ENCODE measurements at places on chromosomes 12 and 14.
A peak's percentile ranks its signal among the peaks of the same experiment; 100 is the strongest.

DNA sequence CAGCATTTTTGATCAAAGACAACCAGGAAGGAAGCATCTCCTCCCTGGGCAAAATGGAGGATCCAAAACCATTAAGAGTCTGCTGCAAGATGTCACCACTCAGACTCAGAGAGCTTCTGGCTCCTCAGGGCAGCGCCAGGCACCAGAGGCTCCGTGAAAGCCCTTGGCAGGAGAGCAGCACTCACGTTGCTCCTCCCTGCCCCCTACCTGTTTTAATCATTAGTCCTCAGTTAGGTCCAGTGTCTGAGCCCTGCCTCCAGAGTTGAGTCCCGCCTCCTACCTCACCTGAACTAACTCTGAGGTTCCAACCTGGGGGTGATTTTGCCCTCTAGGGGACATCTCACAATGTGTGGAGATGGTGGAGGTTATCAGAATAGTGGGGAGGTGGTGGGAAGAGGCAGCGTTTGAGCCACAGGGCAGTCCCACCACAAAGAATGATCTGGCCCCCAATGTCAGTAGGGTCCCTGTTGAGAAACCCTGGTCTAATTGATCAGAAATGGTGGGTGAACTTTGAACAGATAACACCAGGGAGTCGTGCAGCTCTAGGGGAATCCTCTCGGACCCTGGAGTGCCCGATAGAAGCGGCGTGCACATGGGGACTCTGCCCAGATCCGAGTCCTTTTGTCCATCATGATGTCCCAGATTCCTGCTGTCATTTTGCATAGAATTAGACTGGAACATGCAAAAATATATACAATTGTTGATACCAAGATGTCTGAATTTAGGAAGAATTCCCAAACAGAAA, 156.7 kb upstream of the DIO3 start:
- DNase-seq, result no peak

- DNase-seq, result no peak
These were observed 8.2 kb downstream of the GOLT1B start for GRCh38 chr12:21509768-21510167.

- DNase-seq, result no peak
These were observed 35.2 kb downstream of the SLC8B1 start for GRCh38 chr12:113299619-113300237.

GRCh38 chr14:50089208-50089607, 27.2 kb downstream of the VCPKMT start:
- DNase-seq, result no peak

DNA sequence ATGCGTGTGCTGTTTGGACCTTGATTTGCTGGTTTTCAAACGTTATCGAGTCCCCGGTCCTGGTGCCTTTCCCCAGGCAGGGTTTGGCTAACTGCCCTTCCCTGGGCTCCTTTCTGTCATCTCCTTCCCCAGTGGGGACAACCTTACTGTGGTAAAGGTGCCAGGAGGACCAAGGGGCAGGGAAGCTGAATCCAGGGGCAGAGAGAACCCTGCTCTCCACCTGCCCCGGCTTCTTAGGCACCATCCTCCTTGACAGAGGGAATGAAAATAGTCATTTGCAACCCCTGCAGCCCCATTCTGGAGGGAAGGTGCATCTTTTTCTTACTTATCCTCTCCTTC, 5.0 kb downstream of the CEBPE start:
- no peak for DNase-seq

GRCh38 chr14:99930420-99931274, 134.6 kb upstream of the EVL start:
- no peak for DNase-seq

DNA sequence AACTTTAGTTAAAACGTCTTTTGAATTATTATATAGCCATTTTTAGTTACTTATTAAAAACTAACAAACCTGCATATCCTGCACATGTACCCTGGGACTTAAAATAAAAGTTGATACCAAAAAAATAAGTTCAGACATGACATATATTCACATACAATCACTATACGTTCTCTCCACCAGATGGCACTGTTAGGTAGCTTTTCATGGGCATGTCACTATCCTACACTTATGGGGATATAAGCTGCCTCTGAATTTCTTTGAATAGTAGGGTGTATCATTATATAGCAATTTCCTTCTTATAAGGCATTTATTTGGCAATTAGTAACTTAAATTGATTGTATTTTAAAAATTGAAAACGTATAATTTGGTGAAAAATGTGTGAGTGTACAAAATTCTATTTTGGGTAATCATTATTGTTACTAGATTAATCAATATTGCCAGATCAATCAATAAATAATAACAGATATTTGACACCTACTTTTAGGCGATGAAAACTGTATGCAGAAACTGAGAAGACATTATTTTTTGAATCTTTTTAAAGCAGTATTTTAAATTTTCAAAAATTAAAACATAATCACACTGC, 31.8 kb upstream of the OR10A7 start:
- peak; percentile 66 for DNase-seq

- no peak for DNase-seq
These were observed 91.2 kb downstream of the CEP128 start for GRCh38 chr14:80850197-80850814.

- DNase-seq, result no peak
These were observed 408.9 kb upstream of the FBXO33 start for GRCh38 chr14:39841088-39841487.

DNA sequence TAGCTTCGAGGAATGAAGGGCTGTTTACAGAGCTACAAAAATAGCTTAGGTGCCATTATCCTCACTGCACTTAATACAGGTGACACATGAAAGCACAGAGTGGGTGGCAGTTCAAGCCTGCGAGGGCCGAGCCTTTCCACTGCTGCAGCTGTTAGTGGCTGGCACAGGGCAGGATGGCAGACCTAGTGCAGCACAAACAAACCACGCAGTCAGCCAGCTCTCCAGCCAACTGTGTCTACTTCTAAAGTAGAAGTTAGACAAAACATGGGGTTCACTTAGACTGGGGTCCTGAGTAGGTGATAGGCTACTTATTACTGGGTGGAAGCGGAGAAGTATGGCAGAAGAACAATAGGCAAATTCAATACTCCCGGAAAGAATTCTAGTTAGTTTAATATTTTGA, 95.4 kb downstream of the DUSP16 start:
- no peak for DNase-seq

- no peak for DNase-seq
These were observed 71.1 kb downstream of the EPS8 start for GRCh38 chr12:15717940-15718567.

GRCh38 chr12:49568442-49569162, 660 bp upstream of the MCRS1 start:
- no peak for DNase-seq

GRCh38 chr14:88559852-88560251, 3.0 kb upstream of the ZC3H14 start:
- no peak for DNase-seq

- no peak for DNase-seq
These were observed 5.4 kb downstream of the IFFO1 start for GRCh38 chr12:6550294-6551062.

- DNase-seq, result no peak
These were observed 56.8 kb downstream of the FOXN3 start for GRCh38 chr14:89360277-89360676.

DNA sequence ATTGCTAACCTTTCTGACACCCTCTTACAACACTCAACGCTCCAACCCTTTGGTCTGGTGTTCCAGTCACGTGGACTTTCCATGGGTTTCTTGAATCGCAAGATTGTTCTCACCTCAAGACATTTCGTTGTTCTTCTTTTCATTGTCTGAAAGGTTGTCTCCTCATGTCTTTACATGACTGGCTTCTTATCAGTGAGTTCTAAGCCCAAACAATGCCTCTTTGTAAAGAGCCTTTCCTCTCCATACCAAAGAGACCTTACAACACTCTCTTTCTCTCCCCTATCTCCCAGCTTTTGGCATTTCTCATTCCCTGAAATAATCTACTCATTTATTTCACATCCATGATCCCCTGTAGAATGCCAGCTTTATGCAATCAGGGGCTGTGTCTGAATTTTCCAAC, 1144.8 kb downstream of the AACS start:
- DNase-seq, result no peak

GRCh38 chr14:105471297-105471821, 3.3 kb upstream of the CRIP2 start:
- DNase-seq, result no peak

DNA sequence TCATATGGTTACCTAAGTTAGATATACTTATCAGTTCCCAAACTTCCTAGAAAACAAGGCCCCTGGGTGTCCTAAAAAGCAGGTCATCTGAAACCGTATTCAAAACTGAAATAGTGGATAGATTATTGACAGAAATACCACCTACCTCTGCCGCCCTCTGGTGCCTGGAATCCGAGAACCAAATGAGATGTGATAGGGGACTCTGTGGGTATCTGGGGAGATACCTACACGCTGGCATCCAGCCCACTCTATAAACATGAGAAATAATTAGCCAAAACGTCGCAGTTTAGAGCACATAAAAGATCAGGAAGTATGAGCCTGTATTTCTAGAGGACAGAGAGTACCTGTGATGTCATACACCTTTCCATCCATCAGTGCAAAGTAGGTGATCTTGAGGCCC, 4.4 kb downstream of the ORMDL2 start:
- DNase-seq, result no peak

- DNase-seq, result no peak
These were observed 25.6 kb downstream of the AKAP6 start for GRCh38 chr14:32354716-32355115.

GRCh38 chr14:77243853-77244252, 27.2 kb downstream of the NGB start:
- no peak for DNase-seq

DNA sequence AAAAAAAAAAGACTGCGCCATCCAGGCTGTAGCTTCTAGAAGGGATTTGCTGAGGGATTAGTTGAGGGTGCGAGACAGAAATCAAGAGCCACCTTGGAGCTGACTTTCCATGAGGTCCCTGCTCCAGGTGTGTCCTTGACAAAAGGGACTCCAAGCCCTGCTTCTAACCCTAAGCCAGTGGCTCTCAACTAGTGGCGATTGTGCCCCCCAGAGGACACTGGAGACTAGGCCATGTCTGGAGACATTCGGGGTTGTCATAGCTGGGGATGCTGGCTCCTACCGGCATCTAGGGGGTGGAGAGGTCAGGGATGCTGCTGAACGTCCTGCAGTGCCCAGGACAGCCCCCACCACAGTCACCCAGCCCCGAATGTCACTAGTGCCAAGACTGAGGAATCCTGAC, 40.6 kb downstream of the SPRING1 start:
- DNase-seq, result no peak

DNA sequence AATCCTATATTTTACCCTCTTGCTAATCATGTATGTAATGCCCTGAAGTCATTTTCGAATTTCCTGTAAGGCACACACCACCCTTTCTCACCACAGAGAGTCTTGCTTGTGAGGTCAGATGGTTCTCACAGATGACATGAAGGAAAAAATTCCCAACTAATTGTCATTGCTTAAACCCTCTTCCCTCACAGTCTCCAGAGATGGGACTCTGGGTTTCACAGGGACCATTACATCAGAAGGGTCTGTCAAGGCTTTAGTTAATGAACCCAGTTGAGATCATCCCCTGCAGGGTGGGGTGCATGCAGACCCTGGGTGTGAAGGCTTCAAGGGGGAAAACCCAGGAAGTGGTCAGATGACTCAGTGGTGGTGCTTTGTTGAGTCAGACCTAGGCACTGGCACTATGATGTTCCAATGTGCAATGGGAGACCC, 229.6 kb downstream of the BCAT1 start:
- DNase-seq, result no peak

DNA sequence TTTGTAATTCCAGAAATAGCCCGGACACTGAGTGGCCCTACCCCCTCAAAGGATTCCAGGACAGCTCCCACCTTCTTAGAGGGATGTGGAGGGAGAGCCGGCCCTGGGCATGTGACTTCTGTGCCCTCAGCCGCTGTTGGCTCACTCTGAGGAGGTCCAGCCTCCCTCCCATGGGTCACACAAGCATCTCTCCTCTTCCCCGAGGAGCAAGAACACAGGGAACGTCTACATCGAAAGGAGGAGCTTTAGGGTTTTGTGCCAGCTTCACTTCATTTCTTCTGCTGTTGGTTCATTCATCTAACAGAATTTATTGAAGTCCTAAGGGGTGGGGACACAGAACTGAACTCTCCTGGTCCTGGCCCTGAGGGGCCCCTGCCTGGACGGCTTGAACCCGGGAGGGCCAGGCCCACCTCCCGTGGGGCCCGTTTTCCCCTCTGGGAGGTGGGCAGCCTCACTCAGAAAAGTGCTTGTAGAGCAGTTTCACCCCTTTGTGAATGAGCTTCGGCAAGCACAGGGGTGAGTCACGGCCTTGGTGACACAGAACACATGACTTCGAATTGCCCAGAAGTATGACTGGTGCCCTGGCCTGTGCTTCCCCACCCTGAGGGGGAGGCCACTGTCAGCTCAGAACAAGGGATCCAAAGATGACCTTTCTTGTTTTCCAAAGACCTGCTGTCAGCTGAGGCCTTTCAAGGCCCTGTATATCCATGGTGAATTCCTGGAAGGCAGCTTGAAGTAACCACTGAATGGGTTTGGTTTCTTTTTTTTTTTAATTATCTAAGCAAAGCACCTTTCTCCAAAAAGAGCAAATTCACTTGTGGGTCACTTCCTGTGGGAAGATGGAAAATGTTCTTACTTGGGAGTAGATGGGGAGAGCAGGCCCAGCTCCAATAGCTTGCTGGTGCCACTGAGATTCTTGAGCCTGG, 39.2 kb downstream of the NFKBIA start:
- DNase-seq, result no peak

- no peak for DNase-seq
These were observed 99.1 kb upstream of the MED13L start for GRCh38 chr12:116376354-116377193.

DNA sequence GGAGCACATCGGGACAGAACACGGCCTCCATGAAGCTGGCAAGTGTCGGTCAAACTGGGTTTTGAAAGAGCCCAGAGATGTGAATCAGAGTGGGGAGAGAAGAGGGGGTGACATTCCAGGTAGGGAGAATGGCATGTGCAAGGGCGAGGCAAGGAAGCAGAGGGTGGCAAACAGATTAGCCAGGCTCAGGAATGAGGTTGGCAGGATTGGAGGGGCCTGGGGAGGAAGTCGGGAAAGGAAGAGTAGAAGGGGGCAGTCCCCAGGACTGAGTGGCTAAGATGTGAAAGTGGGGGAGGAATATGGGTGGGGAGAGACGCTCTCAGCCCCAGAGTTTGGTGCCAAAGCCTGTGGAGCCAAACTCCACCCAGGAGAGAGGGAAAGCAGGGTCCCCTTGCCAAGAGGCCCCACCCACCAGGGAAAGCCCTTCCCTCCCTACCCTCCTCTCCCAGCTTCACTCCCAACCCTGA, 5.5 kb upstream of the HDAC7 start:
- no peak for DNase-seq

GRCh38 chr12:106428384-106428783, 70.8 kb downstream of the POLR3B start:
- no peak for DNase-seq

GRCh38 chr12:69886715-69887114, 61.7 kb downstream of the MYRFL start:
- no peak for DNase-seq

Data from renal cortex interstitium (tissue), 15 donors.